IgD-negative memory B cell (primary cell): ENCODE measurements at places on chromosomes 5 and 9. TPM values are rescaled to one million over a fixed set of nuclear protein-coding genes. Genes with fewer than 3 reads are reported as not detected.

IFNK gene
- not detected for polyA plus RNA-seq

TTC23L gene
- not detected for polyA plus RNA-seq

TMEM215 gene
- polyA plus RNA-seq = not detected

ZNF367 gene
- 0.21 TPM for polyA plus RNA-seq

TAF11L5 gene
- polyA plus RNA-seq = not detected

PCDHB3 gene
- polyA plus RNA-seq = not detected

SPINK7 gene
- not detected for polyA plus RNA-seq

SPATA31E1 gene
- not detected for polyA plus RNA-seq

CCNJL gene
- not detected for polyA plus RNA-seq

UBE2QL1 gene
- not detected for polyA plus RNA-seq

FGF18 gene
- not detected for polyA plus RNA-seq

LEAP2 gene
- 1.4 TPM for polyA plus RNA-seq

IFNA8 gene
- polyA plus RNA-seq = not detected

PCDHB15 gene
- polyA plus RNA-seq = not detected

PTGDS gene
- polyA plus RNA-seq = not detected
